ENCODE measurements at places on chromosomes 6 and 20.
A peak's percentile ranks its signal among the peaks of the same experiment; 100 is the strongest.

GRCh38 chr20:4299773-4300172, 284.4 kb upstream of the RNF24 start:
- no peak for ATAC-seq

- ATAC-seq, result no peak
These were observed 160.8 kb upstream of the RSPO3 start for GRCh38 chr6:126957721-126958120.

- no peak for ATAC-seq
These were observed 40.8 kb upstream of the STMND1 start for GRCh38 chr6:17061097-17061496.

DNA sequence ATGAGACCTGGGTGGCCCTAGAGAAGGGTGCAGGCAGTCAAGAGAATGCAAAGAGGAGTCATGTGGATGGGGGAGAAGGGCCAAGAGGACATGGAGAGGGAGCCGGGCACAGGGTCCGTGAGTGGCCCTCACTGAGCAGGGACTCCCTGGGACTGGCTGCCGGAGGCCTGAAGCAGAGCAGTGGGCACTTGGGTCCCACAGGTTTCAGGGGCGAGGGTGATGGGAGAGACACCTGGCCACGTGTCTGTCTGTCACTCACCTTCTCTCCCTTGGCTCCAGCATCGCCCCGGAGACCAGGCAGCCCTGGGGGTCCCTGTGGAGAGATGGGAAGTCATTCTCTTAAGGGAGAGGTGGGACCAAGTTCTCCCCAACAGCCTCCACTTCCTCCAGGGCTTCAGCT, 25.5 kb downstream of the COL11A2 start:
- no peak for ATAC-seq

DNA sequence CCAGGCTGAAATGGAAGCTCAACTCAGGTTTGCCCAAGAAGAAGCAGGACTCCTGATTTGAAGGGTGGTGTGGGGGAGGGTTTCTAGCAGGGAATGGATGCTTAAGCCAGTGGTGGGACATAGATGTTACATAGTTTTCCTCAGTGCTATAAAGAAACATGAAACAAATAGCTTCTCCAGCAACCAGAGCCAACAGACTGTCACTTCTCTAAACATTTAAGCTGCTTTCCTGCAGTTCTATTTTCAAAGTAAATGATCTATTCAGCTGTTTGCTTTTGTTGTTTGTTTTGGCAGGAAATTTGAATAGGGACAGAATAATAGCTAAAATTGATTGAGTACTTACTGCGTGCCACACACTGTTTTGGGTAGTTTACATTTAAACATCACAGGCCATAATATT, 169.0 kb downstream of the UST start:
- no peak for ATAC-seq

- ATAC-seq, result no peak
These were observed 4.9 kb upstream of the TOX2 start for GRCh38 chr20:43909720-43910119.

GRCh38 chr6:6703699-6704098, 115.2 kb downstream of the LY86 start:
- ATAC-seq, result no peak

GRCh38 chr6:11609324-11610071, 71.9 kb downstream of the TMEM170B start:
- ATAC-seq, result peak; percentile 51

DNA sequence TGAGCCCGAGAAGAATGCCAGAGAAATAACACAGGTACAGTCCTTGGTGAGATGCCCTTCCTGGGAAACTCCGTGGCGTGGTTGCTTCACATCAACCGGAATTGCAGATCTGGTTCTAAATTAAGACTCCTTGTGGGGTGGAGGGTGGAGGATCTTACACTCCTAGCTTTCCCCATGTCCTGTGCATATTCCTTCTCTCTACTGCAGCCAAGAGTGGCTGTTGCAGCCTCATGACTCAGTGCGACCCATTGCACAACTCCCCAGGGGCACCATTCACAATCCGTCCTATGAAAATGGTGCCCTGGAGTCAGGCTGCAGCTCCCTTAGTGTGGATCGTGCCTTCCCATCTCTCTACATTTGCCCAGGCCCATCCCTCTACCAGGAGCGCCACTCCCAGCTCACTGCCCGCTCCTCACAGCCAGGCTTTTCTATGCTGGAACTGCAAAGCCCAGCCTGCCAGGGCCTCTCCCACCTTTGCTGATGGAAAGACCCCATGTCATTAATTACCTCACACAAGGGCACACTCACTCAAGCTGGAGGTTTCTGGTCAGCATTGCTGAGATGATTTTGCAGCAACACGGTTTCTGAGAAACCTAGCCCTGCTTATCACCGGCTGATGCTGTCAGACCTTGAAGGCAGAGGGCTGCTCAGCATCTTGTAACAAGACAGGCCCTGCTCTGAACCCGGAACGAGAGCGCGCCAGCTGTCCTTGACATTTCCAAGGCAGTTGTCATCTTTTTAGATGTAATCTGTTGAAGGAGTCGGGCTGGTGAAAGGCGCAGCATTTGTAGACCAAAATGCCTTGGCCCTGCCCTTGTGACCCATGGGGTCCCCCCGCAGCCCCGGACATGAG, 39.7 kb downstream of the SIRPA start:
- ATAC-seq, result peak; percentile 90

DNA sequence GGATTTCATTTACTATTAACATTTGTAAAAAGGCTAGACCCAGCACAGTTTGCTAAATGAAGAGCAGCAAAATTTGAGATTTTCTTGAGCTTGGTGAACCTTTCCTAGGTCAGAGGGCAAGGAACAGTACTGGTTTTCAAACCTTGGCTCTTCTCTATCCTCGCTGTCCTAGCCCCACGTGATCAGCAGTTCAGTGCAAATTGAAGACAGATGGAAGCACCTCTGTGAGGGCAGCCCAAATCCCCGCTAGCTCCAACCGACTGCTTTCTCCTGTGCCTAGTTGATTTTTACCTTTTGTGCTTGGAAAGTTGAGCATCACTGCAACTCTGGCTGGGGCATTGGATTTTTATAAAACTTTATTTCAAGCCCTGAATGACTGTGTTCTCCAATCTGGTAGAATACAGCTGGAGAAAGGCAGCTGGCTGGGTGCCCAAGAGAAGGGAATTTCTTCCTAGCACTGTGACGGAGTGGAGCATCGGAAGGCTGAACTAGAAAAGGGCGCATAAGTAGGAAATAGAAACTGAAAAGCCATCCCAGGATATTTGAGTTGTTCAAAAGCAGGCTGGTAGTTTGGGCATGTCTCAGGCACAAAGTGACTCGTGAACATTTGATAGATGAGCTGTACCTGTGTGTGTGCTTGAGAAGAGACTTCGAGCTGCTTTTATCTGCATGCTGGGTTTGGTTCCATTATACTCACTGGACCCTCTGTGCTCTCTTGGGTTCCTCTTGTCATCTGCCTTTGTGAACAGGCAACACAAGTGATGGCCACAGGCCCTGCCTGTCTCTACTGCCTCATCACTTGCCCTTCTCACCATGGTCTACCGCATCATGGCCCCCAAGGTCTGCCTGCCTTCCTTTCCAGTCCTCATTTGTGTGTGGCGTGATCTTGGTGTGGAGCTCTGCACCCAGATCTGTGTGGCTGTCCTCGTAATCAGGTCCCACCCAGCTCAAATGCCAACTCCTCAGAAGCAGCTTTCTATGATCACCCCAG, 2.3 kb downstream of the RNF114 start:
- no peak for ATAC-seq

- peak; percentile 99 for ATAC-seq
These were observed 16.7 kb upstream of the ENTPD6 start for GRCh38 chr20:25178563-25179438.

- ATAC-seq, result no peak
These were observed 89.0 kb upstream of the NOX3 start for GRCh38 chr6:155544677-155545076.

GRCh38 chr6:14717307-14717706, 528.6 kb upstream of the JARID2 start:
- ATAC-seq, result peak; percentile 34

DNA sequence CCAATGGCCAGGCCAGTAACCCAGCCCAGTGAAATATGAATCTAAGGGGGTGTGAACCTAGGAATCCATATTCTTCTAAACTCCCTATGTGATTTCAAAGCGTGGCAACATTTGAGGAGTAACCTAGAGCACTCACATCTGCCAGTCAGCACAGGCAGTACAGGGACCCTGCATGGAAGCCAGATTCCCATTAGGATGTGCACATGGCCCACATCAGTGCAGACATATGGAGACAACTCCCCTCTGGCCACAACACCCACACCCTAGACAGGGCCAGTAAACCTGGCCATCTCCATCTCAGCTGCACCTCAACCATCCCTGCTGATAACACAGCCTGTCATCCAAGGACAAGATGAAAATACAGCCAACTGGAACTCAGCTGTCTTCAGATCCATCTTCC, 56.5 kb downstream of the KIF16B start:
- ATAC-seq, result no peak
